ENCODE measurements at places on chromosomes 5 and 9. TPM values are rescaled to one million over a fixed set of nuclear protein-coding genes. Genes with fewer than 3 reads are reported as not detected.

Gene AK6
- total RNA-seq: 31.0 TPM

Gene SVEP1
- 24.8 TPM for total RNA-seq

Gene SPINK5
- total RNA-seq: 0.94 TPM

- no peaks in the 10 kb centered on the region for H3K4me1 ChIP-seq
- H3K27me3 ChIP-seq: no peaks in the 10 kb centered on the region
- H3K4me3 ChIP-seq: no peak overlapping the region
- peak; percentile 20 for DNase-seq
These were observed 20.8 kb upstream of the ADRB2 start for GRCh38 chr5:148805326-148806290.

GRCh38 chr5:136656811-136657210, 291.5 kb upstream of the TRPC7 start:
- H3K27ac ChIP-seq: no peak overlapping the region
- DNase-seq: no peak
- no peak overlapping the region for H3K4me3 ChIP-seq
- no peaks in the 10 kb centered on the region for H3K36me3 ChIP-seq

- H3K4me1 ChIP-seq: no peaks in the 10 kb centered on the region
- no peak overlapping the region for H3K27ac ChIP-seq
- H3K36me3 ChIP-seq: no peaks in the 10 kb centered on the region
- no peaks in the 10 kb centered on the region for H3K27me3 ChIP-seq
These were observed 181.5 kb upstream of the RAI14 start for GRCh38 chr5:34474573-34475021.

DNA sequence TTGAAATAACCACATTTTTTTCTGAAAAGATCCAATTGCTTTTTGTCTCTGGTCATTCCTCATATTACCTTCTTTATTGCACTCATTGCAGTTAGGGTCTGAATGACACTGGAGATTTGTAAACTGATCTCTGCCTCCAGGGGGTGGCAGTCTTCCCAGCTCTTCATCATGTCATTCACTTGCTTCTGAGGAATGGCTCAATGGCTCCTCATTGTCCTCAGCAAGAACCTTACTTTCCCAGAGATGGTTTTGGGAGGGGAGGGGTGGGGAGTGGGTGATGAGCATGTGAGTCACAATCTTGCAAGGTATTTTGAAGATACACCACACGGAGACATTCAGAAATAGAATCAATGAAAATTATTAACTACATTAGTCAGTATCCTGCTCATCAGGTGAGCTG, 159.8 kb upstream of the GAS1 start:
- no peak overlapping the region for H3K27ac ChIP-seq
- no peak overlapping the region for H3K4me3 ChIP-seq
- no peaks in the 10 kb centered on the region for H3K27me3 ChIP-seq
- no peaks in the 10 kb centered on the region for H3K4me1 ChIP-seq
- H3K36me3 ChIP-seq: no peaks in the 10 kb centered on the region
- DNase-seq: no peak

- H3K4me1 ChIP-seq: no peaks in the 10 kb centered on the region
- no peaks in the 10 kb centered on the region for H3K27me3 ChIP-seq
- H3K4me3 ChIP-seq: no peak overlapping the region
- no peak for DNase-seq
These were observed 16.7 kb downstream of the TGFBR1 start for GRCh38 chr9:99121604-99122003.

- H3K27ac ChIP-seq: no peak overlapping the region
- peak; percentile 84 for DNase-seq
- H3K4me3 ChIP-seq: no peak overlapping the region
These were observed 7.0 kb downstream of the NOXA1 start for GRCh38 chr9:137429974-137430722.

DNA sequence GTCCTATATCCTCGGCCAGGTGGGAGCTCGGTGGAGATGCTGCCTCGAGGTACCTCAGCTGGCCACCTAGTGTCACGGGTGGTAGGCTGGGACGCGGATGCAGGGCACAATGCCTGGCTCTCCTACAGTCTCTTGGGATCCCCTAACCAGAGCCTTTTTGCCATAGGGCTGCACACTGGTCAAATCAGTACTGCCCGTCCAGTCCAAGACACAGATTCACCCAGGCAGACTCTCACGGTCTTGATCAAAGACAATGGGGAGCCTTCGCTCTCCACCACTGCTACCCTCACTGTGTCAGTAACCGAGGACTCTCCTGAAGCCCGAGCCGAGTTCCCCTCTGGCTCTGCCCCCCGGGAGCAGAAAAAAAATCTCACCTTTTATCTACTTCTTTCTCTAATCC, 2.0 kb downstream of the PCDHGC3 start:
- peaks cover 23% of the 10 kb centered on the region for H3K4me1 ChIP-seq
- H3K36me3 ChIP-seq: no peaks in the 10 kb centered on the region
- no peaks in the 10 kb centered on the region for H3K27me3 ChIP-seq
- no peak overlapping the region for H3K27ac ChIP-seq
- DNase-seq: no peak
- H3K4me3 ChIP-seq: no peak overlapping the region

GRCh38 chr9:112569186-112569585, 82.6 kb downstream of the KIAA1958 start:
- DNase-seq: no peak
- no peak overlapping the region for H3K4me3 ChIP-seq
- no peaks in the 10 kb centered on the region for H3K27me3 ChIP-seq

GRCh38 chr5:153767221-153768188, 271.2 kb downstream of the FAM114A2 start:
- no peaks in the 10 kb centered on the region for H3K27me3 ChIP-seq
- H3K4me3 ChIP-seq: no peak overlapping the region
- no peaks in the 10 kb centered on the region for H3K4me1 ChIP-seq
- H3K27ac ChIP-seq: no peak overlapping the region
- H3K36me3 ChIP-seq: no peaks in the 10 kb centered on the region

GRCh38 chr9:93295031-93295430, 111.1 kb downstream of the WNK2 start:
- H3K4me1 ChIP-seq: peaks cover 37% of the 10 kb centered on the region
- peaks cover 16% of the 10 kb centered on the region for H3K36me3 ChIP-seq
- H3K27me3 ChIP-seq: no peaks in the 10 kb centered on the region
- no peak overlapping the region for H3K4me3 ChIP-seq
- H3K27ac ChIP-seq: peak overlapping the region; percentile 22

DNA sequence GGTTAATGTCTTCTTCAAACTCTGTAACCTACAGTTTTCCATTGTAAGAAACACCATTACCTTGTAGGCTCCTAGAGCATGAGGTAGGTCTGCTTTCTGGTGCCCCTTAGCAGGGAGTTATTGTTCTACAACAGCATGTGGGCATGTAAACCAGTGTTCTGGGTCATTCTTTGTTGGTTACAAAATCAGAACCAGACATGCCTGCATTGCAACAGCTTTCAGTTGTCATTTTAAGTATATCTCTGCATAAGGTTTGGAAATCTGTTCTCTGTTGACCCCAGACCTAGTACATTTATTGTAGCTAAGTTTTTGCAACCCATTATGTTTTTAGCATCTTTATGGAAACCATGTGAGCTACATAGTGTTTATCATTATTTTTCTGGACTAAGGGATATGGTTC, 10.9 kb downstream of the RGMB start:
- DNase-seq: no peak
- H3K36me3 ChIP-seq: no peaks in the 10 kb centered on the region
- no peaks in the 10 kb centered on the region for H3K4me1 ChIP-seq
- no peak overlapping the region for H3K27ac ChIP-seq

GRCh38 chr9:111095441-111095840, 57.2 kb upstream of the LPAR1 start:
- no peaks in the 10 kb centered on the region for H3K27me3 ChIP-seq
- H3K4me3 ChIP-seq: no peak overlapping the region
- H3K4me1 ChIP-seq: no peaks in the 10 kb centered on the region
- no peaks in the 10 kb centered on the region for H3K36me3 ChIP-seq
- no peak overlapping the region for H3K27ac ChIP-seq

DNA sequence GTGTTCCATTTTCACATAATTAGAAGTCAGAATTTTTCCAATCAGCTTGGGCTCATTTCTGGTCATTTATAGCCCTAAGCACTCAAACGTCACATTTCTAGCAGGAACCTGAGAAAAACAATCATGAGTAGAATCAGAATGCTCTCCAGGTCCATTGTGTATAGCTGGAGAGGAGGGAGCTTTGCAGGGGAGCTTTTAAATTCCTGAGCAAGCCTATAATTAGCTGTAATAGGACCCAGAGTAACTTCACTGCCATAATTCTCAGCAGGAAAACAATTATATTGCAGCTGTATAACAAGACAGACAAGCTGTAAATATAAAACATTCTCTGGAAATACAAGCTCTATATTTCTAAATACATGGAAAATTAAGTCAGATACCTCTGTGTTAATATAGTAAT, 637.6 kb upstream of the SGCD start:
- H3K27me3 ChIP-seq: no peaks in the 10 kb centered on the region
- no peaks in the 10 kb centered on the region for H3K36me3 ChIP-seq
- H3K4me1 ChIP-seq: no peaks in the 10 kb centered on the region
- DNase-seq: no peak
- H3K27ac ChIP-seq: no peak overlapping the region
- no peak overlapping the region for H3K4me3 ChIP-seq

DNA sequence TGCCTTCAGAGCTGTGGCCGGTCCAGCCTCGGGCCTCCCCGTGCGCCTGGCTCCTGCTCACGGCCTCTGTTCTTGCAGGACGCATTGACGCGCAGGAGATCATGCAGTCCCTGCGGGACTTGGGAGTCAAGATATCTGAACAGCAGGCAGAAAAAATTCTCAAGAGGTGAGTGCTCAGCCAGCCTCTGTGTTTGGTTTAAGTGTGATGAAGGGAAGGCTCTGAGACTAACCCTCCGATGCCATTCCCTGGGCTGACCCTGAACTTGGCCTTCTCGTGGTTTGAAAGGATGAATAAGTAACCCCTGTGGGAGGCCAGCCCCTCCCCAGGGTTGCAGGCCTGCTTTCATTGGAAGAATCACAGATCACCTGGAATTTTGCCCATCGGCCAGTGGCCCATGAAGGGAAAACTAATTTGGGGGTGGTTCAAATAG, 26.3 kb downstream of the PTGES2 start:
- DNase-seq: no peak

DNA sequence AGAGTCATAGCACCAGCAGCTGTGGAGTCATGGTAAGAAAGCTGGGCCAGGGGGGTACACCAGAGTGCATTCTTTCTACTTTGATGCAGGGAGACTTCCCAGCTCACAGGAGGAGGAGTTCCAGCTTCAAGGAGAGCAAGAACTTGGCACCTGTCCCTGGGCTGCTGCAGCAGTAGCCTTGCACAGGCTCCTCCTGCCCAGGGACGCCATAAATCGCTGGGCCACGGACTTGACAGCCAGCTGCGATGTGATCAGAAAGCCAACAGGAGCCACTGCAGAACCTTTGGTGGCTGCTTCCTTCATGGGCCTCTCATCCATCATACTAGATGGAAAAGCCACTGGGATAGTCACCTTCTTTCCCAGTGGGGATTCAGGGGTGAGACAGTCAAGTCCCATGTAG, 234.7 kb downstream of the NMUR2 start:
- peak; percentile 16 for DNase-seq
- H3K36me3 ChIP-seq: no peaks in the 10 kb centered on the region
- no peaks in the 10 kb centered on the region for H3K27me3 ChIP-seq

GRCh38 chr9:126852086-126852688, 8.3 kb upstream of the ZBTB34 start:
- H3K36me3 ChIP-seq: no peaks in the 10 kb centered on the region
- H3K4me3 ChIP-seq: no peak overlapping the region
- DNase-seq: no peak
- H3K4me1 ChIP-seq: no peaks in the 10 kb centered on the region
- no peak overlapping the region for H3K27ac ChIP-seq

GRCh38 chr5:170519549-170519948, 15.7 kb downstream of the KCNIP1 start:
- no peak overlapping the region for H3K27ac ChIP-seq
- no peaks in the 10 kb centered on the region for H3K36me3 ChIP-seq
- H3K4me1 ChIP-seq: no peaks in the 10 kb centered on the region
- H3K4me3 ChIP-seq: no peak overlapping the region
- DNase-seq: no peak

Data from Peyer's patch (tissue), 4 donors.